Right lung (tissue), 10 donors: ENCODE measurements at places on chromosomes 7 and 10. TPM values are rescaled to one million over a fixed set of nuclear protein-coding genes. Genes with fewer than 3 reads are reported as not detected.

- no peak for DNase-seq
These were observed 25.1 kb upstream of the NDST2 start for GRCh38 chr10:73836427-73836980.

DNA sequence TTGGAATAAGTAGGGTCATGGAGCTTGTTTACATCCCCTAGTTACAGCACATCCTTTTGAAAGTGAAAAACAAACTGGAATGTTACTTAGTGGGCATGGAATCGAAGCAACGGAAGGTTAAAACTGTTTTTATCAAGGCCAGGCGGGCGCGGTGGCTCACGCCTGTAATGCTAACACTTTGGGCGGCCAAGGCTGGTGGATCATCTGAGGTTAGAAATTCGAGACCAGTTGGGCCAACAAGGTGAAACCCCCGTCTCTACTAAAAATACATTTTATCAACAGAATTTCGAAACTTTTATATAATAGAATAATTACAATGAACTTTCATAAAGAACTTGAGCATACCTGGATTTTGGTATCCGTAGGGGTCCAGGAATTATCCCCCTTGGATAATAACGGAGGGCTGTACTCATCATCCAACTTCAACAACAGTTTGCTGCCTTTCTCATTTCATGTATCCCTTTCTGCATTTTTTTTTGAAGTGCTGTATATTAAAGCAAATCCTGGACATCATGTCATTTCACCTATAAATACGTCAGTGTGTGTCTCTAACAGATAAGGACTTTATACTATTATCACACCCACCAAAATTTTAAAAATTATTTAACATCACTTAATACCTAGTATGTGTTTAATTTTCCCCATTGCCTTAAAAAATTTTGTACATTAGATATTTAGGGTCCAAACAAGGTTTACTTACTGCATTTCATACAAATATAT lies 1.3 kb upstream of the TMED4 start:
- DNase-seq = no peak

DNA sequence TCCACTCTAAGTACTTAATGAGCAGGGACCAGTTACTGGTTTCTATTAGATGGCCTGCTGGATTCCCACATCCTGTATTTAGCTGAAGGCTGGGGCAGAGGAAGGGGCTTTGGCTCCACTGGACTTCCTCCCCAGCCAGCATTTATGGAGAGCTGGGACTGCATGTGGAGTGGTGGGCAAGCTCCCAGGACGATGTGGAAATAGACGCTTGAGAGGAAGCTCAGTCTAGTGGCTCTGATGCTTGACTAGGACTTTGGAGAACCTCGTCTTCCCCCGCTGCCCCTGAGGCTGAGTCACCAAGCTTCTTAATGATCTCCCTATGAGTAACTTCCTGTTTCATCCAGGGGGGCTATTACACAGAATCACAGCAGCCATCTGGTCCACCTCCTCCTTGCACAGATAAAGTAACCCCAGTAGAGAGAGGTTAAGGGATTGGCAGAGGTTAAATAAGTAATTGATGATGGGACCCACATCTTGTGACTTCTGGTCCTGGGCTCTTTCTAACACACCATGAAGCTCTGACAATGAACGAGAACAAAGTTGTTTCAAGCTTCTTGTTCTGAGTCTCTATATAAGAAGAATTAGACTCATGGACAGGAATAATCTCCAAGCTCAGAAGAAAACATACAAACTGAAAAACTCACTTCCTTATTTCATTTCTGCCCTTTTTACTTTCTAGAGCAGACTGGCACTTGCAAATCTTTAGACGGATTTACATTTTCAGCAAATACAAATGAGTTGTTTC lies 126.2 kb downstream of the PRPF18 start:
- peak; percentile 55 for DNase-seq

- no peak for DNase-seq
These were observed 69.8 kb downstream of the LSMEM1 start for GRCh38 chr7:112550468-112551060.

DNA sequence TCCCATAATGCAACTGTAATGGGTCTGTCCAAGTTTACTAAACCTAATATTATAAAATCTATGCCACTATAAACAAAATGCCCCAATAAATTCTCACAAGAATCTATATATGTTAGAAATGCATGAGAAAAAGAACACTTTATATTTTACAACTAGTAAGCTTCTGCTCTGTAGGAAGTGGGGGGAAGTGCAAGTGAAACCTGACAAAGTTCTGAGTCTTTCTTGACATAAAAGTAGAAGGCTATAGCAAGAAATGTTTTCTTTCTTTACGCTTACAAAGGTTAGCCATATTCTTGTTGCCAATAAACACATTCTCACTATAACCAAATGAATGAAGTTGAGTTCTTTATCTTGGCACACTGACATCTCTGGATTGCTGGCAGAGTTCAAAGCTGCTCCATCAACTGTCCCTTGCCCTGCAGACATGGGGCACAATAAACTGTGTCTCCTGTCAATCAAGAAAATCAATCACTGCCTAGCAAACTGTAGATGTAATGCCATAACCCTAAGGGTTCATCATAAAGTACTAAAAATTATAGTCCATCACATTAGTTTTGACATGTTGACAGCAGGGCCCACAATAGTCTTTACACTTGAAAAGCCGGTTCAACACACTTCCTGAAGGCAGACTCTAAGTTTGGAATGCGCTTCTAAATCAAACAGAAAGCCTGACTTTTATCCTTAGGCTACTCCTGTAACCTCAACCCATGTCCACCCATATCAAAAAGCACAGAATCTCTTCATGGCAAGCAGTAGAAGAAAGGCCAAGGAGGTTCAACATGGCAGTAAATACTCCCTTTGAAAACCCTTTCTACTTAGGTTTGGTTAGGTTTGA lies 58.6 kb downstream of the TPK1 start:
- no peak for DNase-seq

DNA sequence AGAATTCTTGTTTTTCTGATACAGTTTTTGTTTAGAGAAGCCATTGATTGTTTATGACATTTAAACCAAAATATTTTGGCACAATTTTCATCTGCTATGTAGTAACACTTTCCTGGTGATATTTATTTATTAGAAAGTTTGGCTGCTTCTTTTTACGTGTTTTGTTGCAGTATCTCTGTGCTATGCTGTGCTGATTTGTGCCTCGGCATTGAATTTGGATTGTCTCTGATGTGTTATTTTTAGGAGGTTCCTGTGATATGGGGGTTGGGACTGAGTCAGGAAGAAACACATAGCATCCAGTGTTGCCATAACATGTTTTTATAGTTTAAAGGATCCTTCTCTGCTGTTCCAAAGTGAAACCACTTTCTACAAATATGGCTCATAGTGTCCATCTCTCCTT lies 1197.7 kb upstream of the LRRN3 start:
- DNase-seq = no peak

- no peak for DNase-seq
These were observed 199.6 kb upstream of the SEMA3D start for GRCh38 chr7:85386460-85386859.

- DNase-seq = no peak
These were observed 20.3 kb downstream of the TTYH3 start for GRCh38 chr7:2651847-2652735.

DNA sequence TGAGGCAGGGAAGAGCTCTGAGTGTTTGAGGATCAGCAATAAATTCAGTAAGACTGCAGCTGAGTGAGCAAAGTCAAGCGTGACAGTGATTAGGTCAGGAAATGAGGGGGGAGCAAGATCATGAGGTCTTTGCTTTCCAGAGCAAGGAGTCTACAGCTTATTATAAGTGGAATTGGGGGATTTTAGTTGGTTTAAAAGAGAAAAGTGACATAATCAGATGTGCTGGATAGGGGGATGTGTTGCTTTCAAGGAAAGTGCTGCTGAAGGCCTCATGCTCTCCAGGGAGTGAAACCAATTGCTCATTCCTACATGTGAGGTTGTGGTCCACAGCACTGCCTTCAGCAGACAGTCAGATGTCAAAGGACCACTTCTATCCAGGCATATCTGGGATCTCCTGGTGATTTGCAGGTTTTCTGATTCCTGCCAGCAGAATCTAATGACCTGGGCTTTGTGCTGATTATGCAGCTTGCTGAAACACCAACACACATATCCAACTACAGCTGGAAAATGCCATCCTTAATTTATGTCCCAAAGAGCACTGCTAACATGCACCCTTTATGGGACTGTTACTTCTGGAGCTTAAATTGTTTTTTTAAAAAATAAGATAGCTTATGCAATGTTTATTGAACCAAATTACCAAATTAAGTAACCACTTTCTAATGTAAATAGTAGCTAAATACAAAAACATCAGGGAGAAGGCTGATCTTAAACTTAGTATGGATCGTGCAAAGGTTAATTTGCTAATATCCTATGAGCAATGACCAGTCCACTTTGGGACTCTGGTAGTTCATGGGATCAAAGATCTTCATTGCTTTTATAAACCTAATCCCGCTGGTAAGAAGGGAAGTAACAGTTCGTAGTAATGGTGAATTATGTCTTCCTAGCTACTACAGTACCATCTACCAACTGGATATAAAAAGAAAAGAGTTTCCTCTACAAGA lies 607.6 kb downstream of the KCNMA1 start:
- DNase-seq = no peak

DNA sequence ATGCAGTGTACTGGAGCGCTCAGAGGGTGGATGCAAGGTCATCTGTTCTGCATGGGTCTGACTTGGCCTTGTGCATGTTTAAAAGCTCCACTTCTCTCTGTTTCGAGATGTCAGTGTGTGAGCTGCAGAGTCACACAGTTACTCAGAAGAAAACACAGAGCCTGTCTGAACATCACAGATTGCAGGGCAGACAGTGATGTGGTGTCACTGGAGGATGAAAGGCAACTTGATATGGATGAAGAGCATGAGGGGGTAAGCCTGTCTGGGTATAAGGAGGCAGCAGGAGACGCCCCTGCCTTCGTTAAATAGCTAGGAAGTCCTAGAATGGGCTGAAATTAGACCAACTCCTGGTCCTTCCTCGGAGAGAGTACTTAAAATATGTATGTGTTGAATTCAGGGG lies 67.5 kb upstream of the LRRC18 start:
- no peak for DNase-seq

DNA sequence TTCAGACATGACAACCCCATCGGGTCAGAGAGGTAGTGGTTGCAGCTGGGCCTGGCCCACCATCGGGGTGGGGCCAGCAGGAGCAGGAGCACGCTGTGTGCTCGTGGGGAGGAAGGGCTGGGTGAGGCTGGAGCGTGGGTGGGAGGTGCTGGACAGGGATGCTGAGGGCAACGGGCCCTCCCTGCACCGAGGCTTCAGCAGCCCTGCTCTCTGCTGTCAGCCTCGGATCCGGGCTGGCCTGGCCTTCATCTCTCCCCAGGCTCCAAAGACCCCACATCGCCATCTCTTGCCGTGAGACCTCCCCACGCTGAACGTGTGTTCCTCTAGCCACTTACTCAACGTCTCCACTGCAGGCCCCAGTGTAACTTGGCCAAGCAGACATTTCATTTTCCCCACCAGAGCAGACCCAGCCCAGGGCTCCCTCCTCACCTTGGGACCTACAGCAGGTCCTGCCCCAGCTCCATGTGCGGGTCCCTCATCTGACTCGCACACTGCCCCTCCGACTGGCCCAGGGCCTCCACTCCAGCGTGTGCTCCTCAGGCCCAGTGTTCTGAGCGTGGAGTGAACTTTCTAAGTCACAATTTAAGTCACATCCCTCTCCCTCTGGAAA lies 462.4 kb downstream of the DNAJB6 start:
- DNase-seq = no peak

- DNase-seq = no peak
These were observed 1.0 kb downstream of the CYP51A1 start for GRCh38 chr7:92133133-92133736.

DNA sequence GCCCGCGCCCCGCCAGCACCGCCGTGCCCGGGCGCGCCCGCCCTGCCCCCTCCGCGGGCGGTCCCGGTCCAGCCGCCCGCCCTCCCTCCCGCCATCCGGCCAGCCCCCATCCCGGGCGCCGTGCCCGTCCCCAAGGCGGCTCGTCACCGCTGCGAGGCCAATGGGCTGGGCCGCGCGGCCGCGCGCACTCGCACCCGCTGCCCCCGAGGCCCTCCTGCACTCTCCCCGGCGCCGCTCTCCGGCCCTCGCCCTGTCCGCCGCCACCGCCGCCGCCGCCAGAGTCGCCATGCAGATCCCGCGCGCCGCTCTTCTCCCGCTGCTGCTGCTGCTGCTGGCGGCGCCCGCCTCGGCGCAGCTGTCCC lies at the start of gene HTRA1:
Gene HTRA1 (plus strand): TSS at position 187 of the 362 bp plus-strand sequence. CDS start 100 bp downstream, at position 287.
- peak; percentile 70 for DNase-seq

- DNase-seq = peak; percentile 76
These were observed 3.2 kb upstream of the CLDN4 start for GRCh38 chr7:73827567-73828106.

DNA sequence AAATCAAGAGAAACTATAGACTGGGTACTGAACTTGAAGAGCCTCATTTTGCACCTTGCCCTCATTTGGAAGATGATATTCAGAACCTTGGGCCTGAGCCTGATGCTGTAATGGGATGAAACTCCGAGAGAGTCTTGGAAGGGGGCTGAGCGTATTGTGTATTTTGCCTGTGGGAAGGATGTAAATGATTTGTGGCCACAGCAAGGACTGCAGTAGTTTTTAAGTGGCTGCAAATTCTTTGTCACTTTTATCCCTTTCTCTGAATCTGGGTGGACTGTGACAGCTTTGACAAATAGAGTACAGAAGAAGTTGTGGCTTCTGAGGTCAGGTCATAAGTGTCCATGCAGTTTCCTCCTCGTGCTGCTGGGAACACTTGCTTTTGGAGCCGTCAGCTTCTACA lies 221.2 kb downstream of the ADRA2A start:
- no peak for DNase-seq

- no peak for DNase-seq
These were observed 823 bp downstream of the COPG2 start for GRCh38 chr7:130667593-130668257.

- no peak for DNase-seq
These were observed 18.3 kb upstream of the MKI67 start for GRCh38 chr10:128144547-128144946.

DNA sequence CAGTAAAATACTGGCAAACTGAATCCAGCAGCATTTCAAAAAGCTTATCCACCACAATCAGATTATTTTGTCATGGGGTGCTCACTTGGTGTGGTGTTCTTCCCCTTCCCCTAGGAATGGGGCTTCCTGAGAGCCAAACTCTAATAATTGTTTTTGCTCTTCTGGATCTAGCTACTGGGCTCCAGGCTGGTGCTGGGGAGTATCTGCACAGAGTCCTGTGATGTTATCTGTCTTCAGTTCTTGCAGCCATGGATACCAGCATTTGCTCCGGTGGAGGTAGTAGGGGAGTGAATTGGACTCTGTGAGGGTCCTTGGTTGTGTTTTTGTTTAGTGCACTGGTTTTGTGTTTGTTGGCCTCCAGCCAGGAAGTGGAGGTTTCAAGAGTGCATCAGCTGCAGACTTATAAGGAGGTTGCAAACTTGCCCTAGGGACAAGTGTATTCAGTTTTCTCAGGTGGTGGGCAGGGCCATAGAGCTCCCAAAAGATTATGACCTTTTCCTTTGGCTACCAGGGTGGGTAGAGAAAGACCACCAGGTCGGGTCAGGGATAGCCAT lies 308.5 kb upstream of the MAGI2 start:
- no peak for DNase-seq

- DNase-seq = peak; percentile 55
These were observed 170.5 kb downstream of the RPS24 start for GRCh38 chr10:78203915-78204818.

GRCh38 chr7:112726076-112726475 lies 64.1 kb downstream of the TMEM168 start:
- DNase-seq = no peak

CYP2C8 gene
- polyA plus RNA-seq = 10.0 TPM

STAG3 gene
- 15.9 TPM for polyA plus RNA-seq

FBH1 gene
- 84.8 TPM for polyA plus RNA-seq

SPAM1 gene
- polyA plus RNA-seq = not detected

FGL2 gene
- polyA plus RNA-seq = 8.9 TPM

NUTM2A gene
- polyA plus RNA-seq = 1.9 TPM

SLC29A4 gene
- polyA plus RNA-seq = 22.1 TPM

TMEM178B gene
- 3.0 TPM for polyA plus RNA-seq

MDH2 gene
- polyA plus RNA-seq = 213 TPM
